ENCODE measurements at places on chromosomes 4 and X.

- DNase-seq = no peak
Measured at GRCh38 chr4:5036239-5036638, 15.0 kb upstream of the STK32B start.

GRCh38 chr4:120071192-120071795 is 4.6 kb upstream of the MAD2L1 start:
- DNase-seq = peak; percentile 62

- no peak for DNase-seq
Measured at GRCh38 chr4:161314371-161314770, 849.4 kb downstream of the FSTL5 start.

GRCh38 chr4:83606898-83607297 is 71.0 kb downstream of the GPAT3 start:
- no peak for DNase-seq

GRCh38 chr4:104866809-104867208 is 279.9 kb upstream of the TET2 start:
- no peak for DNase-seq

DNA sequence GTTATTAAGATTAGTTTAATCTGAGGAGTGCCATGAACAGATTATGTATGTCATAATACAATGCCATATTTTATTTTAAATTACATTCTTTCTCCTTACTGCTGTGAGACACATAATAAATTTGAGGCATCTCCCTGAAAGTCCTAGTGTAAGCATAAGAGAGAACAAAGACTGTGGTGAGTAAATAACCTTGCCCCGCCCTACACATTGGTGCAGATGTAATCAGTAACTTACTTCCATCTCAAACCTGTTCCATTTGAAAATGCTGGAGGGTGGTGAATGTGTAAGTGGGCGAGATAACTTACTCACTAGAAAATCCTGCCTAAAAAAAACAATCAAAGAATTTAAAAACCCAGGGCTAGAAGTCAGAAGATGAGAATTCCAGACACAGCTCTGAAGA is 338.1 kb upstream of the SLIT2 start:
- peak; percentile 61 for DNase-seq

DNA sequence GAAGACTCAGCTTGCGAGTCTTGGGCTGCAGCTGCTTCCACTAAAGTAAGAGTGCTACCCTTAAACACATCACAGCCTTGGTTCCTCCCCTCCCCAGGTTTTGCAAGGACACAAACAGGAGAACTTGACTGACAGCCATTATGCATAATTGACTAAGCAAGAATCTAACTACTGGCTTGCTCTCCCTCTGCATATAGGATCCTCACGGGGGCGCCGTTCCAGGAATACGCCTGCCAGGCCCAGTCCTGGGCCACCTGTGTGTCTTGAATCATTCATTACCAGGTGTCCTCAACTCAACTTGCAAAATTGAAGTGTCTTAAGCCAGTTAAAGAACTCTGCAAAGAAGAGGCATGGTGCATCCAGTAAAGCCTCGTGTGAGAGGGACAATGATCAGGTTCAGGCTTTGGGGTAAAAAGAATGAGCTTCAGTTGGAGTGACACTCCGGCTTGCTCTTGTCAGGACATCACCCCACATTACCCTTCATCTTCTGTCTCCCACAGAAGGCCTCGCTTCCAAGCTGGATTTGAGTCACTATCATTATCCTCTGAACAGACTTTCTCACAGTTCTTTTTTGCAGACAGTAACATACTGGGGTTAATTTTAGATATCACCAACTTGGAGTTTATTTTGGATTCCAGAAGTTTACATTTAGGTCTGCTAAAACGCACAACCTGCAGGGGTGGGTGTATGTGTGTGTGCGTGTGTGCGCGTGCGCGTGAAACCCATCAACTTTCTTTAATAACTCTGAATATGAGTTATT is 273.5 kb upstream of the HS3ST1 start:
- no peak for DNase-seq

GRCh38 chr4:48815483-48815882 is 15.4 kb upstream of the OCIAD1 start:
- no peak for DNase-seq

DNA sequence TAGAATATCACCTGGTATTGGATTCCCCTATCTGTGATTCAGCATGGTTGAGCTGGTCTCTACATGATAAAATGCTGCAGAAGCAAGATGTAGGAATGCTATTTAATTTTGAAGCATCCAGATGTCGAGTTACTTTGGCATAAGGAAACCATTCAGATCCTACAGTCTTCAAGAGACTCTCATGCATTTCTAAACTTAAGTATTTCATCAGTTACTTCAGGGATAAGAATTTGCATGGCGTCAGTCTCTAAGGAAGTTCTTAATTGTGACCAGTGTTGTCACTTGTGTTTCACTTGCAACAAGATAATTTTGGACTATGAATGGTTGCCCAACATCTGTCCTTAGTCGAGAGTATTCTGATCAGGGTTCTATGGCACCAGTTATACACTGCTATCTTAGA is 192.4 kb downstream of the CCNG2 start:
- DNase-seq = no peak

GRCh38 chr4:143555676-143556075 is 42.2 kb downstream of the SMARCA5 start:
- DNase-seq = peak; percentile 66

- no peak for DNase-seq
Measured at GRCh38 chr4:76836860-76837562, 60.9 kb downstream of the SOWAHB start.

GRCh38 chrX:65976161-65976560 is 63.7 kb downstream of the VSIG4 start:
- DNase-seq = no peak

GRCh38 chrX:139804482-139804881 is 96.5 kb upstream of the MCF2 start:
- DNase-seq = no peak

- peak; percentile 18 for DNase-seq
Measured at GRCh38 chrX:41116948-41117347, 31.7 kb downstream of the USP9X start.

GRCh38 chr4:19689511-19689910 is 562.2 kb upstream of the SLIT2 start:
- DNase-seq = peak; percentile 60

GRCh38 chr4:46937493-46937892 is 28.4 kb upstream of the COX7B2 start:
- peak; percentile 36 for DNase-seq

DNA sequence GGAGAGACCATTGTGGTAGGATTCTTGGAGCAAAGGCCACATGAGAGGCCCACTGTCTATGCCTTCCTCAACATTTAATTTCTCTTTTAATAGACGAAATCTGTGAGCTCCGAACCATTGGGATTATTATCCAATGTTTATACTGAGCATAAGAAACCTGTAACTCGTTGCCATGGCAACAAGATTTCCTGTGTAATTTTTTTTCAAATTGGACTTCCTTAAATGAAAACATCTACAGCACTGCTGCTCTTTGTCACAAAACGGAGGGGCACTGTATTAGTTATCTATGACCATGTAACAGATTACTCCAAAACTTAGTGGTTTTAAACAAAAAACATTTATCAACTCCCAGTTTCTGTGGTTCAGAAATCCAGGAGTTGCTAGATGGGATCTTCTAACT is 38.7 kb downstream of the PPP1R2C start:
- no peak for DNase-seq

DNA sequence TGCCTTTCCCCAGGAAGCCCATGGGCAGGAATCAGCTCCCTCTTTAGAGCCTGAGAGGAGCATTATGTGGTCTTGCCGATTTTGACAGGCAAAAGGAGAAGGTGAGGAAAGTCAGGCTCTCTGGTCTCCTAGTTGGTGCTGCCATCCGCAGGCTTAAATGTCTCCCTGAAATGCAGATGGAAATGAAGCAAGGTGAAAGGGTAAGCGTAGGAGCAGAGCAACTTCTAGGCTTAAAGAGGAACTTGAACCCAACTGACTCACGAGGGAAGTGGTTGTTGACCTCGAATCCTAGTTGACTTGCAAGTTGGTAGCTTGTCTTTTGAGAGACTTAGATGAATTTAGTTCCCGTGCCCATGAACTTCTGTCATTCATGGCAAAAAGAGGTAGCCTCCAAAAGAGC is 205.9 kb downstream of the PTTG2 start:
- DNase-seq = no peak

- peak; percentile 61 for DNase-seq
Measured at GRCh38 chr4:142840516-142841123, 5.5 kb downstream of the INPP4B start.

- no peak for DNase-seq
Measured at GRCh38 chr4:125826801-125827695, 512.3 kb downstream of the FAT4 start.

DNA sequence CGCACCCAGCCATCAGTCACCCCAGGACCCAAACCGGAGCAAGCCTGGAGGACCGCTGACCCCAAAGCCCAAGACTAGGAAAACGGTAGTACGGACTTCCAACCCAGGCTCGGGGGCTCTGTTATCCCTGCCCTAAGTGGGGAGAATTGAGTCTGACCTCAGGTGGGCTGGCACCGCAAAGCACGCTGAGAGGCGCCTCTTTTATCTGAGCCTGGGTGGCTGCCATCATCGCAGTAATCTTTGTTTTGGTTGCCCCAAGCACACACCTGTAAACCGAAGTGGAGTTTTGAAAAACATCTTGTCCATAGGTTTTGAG is 894 bp upstream of the SH3RF1 start:
- DNase-seq = no peak

DNA sequence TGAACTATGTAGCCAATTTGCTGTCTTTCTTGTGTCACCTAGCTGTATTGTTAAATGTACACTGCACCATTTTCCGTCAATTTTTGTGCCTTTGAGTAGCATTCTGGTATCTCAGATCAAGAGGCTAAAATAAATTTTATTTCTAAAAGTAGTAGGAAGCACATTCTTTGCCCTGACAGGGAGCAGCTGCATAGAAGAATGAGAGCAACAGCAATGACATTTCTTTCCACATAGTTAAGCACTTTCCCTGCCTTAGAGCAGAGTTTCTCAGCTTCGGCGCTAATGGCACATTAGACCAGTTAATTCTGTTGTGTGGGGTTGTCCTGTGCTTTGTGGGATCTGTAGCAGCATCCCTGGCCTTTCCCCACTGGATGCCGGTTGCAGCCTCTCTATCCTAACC is 173.9 kb downstream of the CHIC2 start:
- no peak for DNase-seq

- DNase-seq = no peak
Measured at GRCh38 chr4:147975325-147975724, 243.4 kb downstream of the ARHGAP10 start.
